ENCODE measurements at places on chromosomes 4 and X. TPM values are rescaled to one million over a fixed set of nuclear protein-coding genes. Genes with fewer than 3 reads are reported as not detected.

- no peak for DNase-seq
Measured at GRCh38 chr4:101201421-101201820, 145.9 kb downstream of the PPP3CA start.

The DCAF4L1 gene
- total RNA-seq = not detected

GRCh38 chrX:138921031-138921430 lies 209.5 kb upstream of the FGF13 start:
- DNase-seq = no peak

GRCh38 chr4:135192751-135193535 lies 991.4 kb upstream of the PABPC4L start:
- no peak for DNase-seq

The TMPRSS11F gene
- total RNA-seq = 13.8 TPM

The TEX11 gene
- total RNA-seq = not detected

DNA sequence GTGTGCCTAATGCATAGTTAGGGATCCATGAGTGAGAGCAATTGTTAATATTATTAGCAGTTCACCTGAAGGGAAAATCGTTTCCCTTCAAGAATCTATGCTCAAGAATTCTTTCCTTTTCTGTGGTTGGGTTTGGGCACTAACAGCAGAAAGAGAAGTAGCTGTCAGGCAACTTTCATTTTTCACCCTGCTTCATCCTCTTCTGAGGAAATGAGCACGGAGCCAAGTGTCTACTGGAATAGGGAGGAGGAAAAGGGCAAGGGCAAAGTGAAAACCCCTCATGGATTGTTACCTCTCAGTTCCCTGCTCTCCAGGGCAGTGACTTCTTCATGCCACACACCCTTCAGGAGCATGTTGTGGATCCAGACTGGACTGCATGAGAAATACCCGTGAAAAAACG lies 2.6 kb upstream of the HPGDS start:
- no peak for DNase-seq

DNA sequence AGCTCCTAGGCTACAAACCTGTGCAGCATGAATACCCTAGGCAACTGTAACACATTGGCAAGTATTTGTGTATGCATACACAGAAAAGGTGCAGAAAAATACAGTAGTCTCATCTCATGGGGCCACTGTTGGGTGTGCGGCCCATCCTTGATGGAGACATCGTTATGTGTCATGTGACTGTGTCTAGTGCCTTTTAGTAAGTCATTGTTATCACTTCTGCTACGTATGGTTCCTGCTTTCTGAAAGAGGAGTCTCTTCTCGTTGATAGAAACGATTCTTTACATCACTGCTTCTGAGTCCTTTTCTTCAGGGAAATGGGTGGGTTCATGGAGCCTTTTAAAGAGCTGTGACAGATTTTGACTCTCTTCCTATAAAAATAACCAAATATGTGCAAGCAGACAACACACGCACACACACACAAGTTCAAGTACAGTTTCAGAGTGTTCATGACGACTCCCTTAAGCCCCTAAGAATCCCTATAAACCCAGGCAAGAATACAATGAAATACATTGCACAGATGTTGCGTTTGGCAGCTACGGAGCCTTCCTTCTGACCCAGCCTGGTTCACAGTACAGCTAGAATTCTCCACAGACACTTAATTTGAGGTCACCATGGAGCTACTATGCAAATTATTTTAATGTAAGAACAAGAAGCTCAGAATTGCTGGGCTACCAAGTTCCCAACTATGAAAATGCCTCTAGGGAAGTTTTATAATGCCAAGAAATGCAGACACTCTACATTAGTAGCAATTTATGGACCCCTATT lies 10.2 kb upstream of the STK32B start:
- DNase-seq = no peak

DNA sequence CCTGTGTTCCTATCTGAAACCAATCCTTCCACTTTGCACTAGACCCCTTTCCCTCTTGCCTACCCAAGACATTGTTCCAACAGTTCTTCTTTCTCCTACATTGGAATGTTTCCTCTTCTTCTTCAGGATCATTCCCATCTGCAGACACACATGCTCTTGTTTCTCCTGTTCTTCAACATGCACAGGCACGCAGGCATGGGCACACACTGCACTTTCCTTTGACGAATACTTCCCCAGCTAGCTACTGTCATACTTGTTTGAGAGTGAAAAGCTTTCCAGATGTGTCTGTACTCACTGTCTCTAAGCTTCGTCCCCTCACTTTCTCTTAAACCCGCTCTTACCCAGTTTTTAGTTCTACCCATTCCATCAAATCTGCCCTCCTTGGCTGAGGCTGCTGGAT lies 31.8 kb upstream of the ERVMER34-1 start:
- no peak for DNase-seq

GRCh38 chrX:39811376-39811775 lies 286.4 kb downstream of the BCOR start:
- no peak for DNase-seq

DNA sequence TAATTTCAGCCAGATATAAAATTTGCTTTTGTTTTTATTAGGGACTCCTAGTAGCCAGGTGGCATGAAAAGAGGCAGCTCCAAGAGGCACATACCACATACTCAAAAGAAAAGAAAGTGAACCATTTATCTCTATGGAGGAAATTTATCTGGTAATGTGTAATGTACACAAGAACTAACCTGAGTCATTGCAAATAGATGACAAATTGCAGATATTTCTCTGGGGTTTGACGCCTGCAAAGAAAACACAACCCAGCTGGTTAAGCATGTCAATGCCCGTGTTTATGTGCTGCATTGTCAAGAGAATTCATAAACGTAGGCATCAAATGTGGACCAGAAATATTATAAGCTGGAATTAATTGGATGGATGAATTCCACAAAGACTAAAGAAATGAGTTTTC lies 46.9 kb upstream of the PHKA2 start:
- DNase-seq = no peak

The PLK4 gene
- 6.6 TPM for total RNA-seq

- DNase-seq = no peak
Measured at GRCh38 chr4:126939401-126939800, 693.4 kb upstream of the INTU start.

- no peak for DNase-seq
Measured at GRCh38 chrX:74178536-74178935, 125.4 kb upstream of the ZCCHC13 start.

The CYTL1 gene
- total RNA-seq = 2.0 TPM

DNA sequence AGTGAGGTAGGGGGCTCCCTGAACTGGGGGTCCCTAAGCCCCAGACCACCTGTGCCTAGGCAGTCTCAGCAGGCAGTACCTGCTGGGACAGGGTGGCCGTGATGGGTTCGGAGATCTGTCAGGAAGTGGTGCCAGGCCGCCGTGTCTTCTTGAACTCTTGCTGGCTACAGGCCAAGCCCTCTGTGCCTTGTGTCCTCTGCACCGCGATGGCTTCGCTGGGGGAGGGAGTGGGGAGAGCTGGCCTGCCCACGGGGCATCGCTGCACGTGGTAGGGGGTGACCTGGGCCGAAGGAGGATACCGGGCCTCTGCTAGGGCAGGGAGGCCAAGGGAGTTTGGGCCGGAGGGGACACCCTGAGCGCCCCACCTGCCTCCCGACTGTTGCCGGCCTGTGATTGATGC lies 96.7 kb upstream of the NKX1-1 start:
- no peak for DNase-seq

DNA sequence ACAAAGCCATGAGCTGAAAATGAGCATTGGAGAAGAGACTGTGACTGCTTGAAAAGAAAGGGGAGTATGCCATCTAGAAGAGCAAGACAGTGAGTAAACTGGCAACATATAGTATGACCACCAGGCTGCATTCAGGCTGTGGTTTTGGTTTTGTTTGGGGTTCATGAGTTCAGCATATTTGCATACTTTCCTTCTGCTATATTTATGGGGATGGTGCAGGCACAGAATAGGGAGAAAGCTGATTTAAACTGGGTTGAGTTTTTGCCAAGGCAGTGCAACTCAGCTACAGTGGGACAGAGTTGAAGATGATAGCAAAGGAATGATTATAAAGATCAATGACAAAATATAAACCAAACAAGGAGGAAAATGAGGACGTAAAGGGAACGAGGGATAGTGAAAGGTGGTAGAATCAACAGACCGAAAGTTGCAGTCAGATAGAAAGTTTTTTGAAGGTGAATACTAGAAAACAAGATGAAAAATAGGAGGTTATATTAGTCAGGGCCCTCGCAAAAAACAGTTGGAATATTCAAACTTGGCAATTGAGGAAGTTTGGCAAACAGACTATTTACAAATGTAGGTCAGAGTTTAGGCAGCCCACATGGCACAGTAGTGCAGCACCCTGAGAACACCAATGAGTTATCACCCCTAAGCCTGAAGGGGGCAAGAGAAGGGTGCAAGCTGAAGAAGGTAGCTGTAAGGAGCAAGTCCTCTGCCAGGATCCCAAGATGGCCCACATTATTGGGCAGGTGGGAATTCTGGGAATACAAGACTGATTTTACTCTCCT lies 114.8 kb upstream of the MAP9 start:
- DNase-seq = no peak

- no peak for DNase-seq
Measured at GRCh38 chr4:15963576-15963975, 601 bp upstream of the FGFBP2 start.

DNA sequence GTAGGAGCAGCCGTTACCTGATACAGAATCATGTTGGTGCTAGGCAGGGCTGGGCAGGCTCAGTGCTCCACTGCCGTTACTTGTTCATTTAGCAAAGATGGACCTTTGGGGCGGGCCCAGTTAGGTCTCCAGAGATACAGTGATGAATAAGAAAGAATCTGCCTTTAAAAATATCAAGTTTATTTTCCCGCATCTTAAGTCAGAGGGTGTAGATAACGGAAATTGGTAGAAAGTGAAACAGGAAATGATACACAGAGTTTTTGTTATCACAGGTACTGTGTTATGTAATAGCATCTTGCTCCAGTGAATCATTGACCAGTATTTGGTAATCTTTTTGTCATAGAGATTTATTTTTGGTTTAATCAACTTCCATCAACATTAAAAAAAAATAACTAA lies 5.5 kb downstream of the TMEM131L start:
- DNase-seq = no peak

The ZNF711 gene
- 2.2 TPM for total RNA-seq

The ADAM29 gene
- total RNA-seq = not detected

DNA sequence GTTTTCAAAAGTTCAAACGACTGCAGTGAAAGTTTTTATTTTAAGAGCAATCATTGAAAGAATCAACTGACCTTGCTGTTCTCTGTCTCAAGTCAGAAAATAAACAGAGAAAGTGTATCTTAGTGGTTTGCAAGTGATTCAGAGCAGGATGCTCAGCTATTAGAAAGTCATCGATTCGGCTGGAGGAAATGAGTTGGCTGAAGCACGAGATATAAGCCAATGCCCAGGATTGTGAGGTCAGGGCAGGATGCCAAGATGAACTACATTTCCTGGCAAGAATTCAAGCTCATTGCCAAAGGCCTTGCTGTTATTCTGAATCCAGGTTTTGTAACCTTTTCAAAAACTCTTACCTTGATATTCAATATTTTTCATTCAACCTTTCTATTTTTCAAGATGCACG lies 541.4 kb upstream of the BOD1L1 start:
- no peak for DNase-seq

The PPARGC1A gene
- total RNA-seq = 1.2 TPM

DNA sequence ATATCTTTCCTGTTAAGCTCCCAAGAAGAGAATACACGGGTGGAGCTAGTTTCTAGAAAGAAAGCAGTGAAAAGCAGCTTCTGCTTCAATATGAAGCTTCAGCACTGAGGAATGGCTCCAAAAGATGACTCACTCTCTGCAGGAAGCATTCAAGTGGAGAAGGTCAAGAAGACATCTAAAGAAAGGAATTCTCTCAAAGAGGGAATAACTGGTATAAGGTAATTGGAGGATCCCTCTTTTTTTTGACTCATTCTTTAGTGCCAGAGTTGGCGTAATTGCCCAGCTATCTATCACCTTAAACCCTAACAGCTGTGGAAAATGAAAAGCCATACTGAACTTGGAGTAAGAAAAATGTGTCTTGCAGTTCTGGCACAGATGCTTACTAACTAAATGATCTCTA lies 3.5 kb downstream of the EDA2R start:
- no peak for DNase-seq

The FTSJ1 gene
- 31.7 TPM for total RNA-seq

GRCh38 chr4:27398631-27399310 lies 538.1 kb downstream of the STIM2 start:
- DNase-seq = no peak

- DNase-seq = no peak
Measured at GRCh38 chrX:95056901-95057300, 1382.9 kb downstream of the FAM133A start.

- no peak for DNase-seq
Measured at GRCh38 chrX:97790850-97791249, 907.1 kb downstream of the RPA4 start.

DNA sequence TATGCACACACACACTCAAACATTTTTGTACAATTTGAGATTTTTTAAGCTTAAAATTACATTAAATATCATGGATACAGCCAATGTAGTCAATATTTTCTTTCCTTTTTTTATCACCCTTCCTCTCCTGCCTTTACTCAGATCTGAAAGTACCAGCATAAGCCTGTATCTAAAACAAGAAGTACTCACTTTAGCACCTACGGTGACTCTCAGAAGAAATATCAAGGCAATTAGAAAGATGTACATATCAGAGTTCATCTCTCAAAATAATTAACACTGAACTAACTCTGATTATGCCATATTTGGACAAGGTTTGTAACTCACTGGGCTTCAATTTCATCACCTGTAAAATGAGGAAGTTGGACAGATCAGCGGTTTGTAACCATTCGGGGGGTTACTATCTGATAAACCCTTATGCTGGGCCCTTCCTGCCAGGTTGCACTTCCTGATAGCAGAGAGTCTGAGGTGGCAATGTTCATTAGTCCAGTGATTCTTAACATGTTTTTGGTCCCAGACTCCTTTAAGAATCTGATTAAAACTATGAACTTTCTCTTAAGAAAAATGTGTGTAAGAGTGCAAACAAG lies 5.7 kb upstream of the GPR174 start:
- no peak for DNase-seq

- no peak for DNase-seq
Measured at GRCh38 chr4:84151574-84151973, 347.5 kb downstream of the NKX6-1 start.

DNA sequence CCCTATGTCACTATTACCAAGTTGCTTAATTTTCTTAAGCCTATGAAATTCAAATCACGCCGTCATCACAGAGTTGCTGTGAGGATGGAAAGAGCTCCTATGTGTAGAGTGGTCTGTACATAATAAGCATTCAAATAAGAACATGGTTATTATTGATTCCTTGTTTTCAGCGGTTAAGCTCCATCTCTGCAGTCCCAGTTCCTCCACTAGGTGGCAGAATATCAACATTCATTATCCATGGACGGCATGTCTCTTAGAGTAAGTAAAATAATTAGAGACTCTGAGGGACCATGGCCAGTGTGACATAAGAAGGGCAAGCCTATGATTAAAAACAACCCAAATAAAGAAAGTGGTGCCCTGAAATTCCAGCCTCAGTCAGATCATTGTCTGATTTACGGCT lies 132.5 kb upstream of the NHS start:
- no peak for DNase-seq
